ENCODE measurements at places on chromosomes 4 and X.
A peak's percentile ranks its signal among the peaks of the same experiment; 100 is the strongest.

DNA sequence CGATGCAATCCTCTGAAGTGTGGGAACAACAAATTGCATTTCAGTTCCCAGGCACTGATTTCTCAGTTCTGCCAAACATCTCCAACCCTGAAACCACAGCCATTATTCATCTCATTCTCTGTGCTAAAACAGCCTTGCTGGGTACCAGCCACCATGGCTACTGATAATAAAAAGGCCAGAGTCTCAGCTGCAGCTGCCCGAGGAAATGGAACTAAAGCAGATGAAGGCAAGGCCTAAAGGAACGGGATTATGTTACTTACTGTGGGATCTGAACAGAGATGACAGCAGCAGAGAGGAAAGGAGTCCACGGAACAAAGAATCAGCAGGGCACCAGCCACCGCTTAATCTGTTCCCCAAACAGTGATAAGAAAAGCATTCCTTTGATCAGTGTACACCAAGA lies 155.7 kb downstream of the PAPSS1 start:
- no peak for DNase-seq

- no peak for DNase-seq
These were observed 212.2 kb upstream of the FAT1 start for GRCh38 chr4:186935901-186936300.

DNA sequence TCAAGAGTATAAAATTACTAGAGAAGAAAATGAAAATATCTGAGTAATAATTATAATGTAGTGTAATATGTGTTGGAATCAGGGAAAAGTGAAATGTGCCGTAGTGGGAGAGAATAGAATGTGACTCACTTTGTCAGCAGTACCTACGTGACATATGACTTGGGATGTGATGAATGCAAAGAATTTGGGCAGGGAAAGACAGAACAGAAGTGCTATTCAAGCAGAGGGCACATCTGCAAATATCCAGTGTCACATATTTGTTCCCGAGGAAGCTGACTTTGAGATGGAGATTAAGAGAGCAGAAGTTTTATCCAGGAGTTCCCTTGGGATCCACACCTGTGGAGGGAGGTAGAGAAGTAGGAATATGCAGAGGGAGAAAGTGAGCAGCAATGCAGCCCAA lies 69.3 kb upstream of the HS3ST1 start:
- no peak for DNase-seq

DNA sequence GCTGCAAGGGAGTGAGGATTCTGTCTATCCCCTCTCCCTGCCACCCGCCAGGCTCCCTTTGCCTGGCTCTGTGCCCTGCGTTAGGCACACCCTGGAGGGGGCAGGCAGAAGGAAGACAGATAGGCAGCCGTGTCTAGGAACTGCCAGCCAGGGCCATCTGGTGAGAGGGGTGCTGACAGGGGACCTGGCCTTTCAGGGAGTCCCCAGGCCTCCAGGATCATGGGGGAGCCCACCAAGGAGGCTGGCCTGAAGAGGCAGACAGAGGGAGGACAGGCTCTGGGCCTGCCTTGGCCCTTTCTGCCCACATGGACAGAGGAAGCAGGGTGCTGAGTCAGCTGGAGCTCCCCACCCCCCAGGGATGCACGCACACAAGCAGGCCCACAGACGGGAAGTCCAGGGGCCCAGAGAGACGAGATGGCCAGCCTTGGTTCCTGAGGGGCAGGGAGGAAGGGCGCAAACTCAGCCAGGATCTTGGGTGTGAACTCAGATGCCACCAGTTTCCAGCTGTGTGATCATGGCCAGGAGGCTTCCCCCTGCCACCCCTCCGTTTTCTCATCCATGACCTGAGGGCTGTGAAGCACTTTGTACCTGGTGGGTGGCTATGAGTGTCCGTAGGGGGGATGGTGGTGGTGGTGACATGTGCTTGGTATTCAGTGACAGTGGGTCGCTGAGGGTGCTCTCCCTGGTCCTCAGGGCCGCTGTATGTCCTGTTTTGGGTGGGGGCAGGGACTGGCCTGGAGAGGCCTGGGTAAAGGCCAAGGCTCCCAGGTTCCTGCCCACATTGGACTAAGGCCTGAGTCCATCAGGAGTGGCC lies 1.8 kb downstream of the SH3BP2 start:
- peak; percentile 51 for DNase-seq

- no peak for DNase-seq
These were observed 316.7 kb downstream of the ARHGAP10 start for GRCh38 chr4:148048598-148048997.

- no peak for DNase-seq
These were observed 139.7 kb downstream of the LRBA start for GRCh38 chr4:150875367-150875766.

DNA sequence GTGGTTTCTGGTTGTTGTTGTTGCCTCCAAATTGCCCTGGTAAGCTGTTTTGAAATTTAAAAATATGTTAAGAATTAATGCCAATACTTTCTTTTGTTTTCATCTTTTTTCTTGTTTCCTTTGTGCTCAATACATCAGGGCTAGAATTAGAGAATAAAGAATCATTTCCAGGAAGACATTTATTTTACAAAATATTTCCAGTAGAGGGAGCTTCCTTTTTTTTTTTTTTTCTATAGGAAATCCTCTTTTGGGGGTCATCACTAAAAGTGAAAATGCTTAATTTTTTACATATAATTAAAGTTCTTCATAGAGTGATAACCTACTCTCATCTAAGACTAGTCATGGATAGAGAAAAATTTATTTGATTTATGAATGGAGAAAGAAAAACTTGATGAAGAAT lies 2.4 kb downstream of the GLRA3 start:
- DNase-seq = no peak

- peak; percentile 86 for DNase-seq
These were observed at the start of gene COMMD8 for GRCh38 chr4:47463235-47463956. Gene COMMD8, minus strand, starts transcription at chr4:47463702. Its CDS starts 51 bp downstream, at chr4:47463651.

DNA sequence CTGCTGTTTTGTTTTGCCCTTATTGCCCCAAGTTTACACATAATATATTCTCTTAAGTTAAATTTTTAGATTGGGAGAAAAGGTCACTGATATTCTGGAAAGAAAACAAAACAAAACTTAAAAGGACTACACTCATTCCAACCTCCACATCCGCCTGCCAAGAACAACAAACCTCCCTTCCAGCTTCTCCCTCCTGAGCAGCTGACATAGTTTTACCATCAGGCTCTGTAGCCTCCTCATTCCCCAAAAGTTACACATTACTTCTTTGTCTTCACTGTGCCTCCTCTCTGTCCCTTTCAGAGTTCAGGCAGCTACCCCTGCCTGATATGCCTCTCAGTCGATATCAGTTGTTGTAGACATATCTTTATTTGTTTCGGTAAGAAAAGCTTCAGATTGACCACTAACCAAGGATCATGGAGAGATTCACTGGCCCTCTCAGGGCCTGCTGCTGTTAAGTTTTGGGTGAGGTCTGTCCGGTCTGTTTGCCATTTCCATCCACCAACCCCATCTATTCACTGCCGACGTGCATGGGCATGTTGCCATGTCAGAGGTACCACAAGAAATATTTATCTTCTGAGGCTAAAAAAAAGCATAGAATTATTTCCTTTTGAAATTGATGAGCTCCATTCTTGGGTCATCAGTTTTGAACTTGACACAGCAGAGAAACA lies 164.1 kb downstream of the GASK1B start:
- DNase-seq = no peak

GRCh38 chrX:52363247-52363883 lies 5.5 kb upstream of the XAGE2 start:
- DNase-seq = no peak

- no peak for DNase-seq
These were observed 2.0 kb upstream of the ACE2 start for GRCh38 chrX:15602761-15603160.

- DNase-seq = no peak
These were observed 143.4 kb downstream of the TRIML1 start for GRCh38 chr4:188282471-188283232.

GRCh38 chrX:21974011-21974385 lies 33.5 kb downstream of the SMS start:
- no peak for DNase-seq

DNA sequence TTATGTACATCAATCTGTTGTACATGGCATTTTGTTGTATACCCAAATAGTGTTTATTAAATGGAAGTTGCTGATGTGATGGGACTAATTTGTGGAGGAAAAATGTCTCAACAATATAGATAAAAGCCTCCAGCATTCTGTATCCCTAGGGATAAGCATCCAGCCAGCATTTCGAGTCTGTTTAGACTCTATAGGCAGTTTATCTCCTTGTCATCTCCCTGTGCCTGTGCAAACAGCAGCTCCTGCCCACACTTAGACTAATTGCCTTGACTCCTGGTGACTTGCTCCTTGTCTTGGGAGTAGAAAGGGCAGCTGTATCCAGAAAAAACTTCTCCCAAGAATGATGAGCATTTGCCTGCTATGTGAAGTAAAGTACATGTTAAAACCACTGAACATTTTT lies 83.8 kb downstream of the DOCK11 start:
- DNase-seq = no peak

DNA sequence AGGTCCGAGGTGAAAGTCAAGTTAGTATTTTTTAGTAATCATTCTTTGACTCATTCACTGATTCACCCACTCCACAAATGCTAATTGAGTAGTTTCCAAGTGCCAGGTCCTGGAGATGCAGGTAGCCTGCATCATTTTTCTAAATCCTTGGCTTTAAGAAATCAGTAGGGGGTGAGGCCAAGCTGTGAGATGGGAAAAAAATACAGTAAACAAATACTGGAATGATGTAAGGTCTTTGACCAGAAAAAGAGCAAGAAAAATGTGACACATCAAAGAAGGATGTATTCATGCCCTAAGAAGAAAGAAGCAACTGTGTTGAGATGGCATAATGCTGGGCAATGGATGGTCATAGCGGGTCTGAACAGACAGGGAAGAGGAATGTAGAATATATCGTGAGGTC lies 1386.6 kb downstream of the PCDH7 start:
- no peak for DNase-seq

- DNase-seq = no peak
These were observed 15.0 kb downstream of the TRPC5 start for GRCh38 chrX:112067601-112068000.

- no peak for DNase-seq
These were observed 503.5 kb upstream of the ARX start for GRCh38 chrX:25519258-25519657.

DNA sequence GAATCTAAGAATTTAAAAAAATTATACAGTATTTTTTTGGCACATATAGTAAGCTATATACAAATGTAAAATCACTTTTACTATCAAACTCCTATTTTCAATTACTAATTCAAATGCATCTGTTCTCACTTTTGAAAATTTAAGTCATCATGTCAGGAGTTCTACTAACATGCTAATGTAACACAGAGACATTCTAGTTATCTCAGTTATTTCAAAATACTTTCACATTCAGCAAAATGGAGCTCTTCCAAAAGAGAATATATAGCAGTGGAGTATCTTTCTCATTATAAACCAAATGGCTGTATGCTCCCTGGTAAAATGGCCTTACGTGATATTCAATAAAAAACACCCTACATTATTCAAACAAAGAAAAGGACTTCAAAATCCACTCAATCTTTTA lies 42.3 kb downstream of the RFC1 start:
- DNase-seq = no peak

GRCh38 chrX:148867596-148867995 lies 367.2 kb downstream of the AFF2 start:
- DNase-seq = no peak

DNA sequence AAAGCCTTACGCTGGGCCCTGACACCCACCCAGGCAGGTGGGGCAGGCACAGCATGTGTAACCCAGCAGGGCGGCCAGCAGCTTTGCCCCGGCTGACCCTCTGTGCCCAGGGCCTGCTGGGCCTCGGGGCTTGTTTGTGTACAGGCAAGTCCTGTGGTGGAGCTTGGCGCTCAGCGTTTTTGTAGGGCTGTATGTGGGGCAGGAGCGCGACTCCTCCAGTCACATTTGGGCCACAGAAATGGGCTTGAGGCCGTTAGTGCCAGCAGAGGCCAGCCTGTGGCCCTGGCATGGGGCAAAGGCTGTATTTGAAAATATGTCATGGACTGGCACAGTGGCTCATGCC lies 14.7 kb upstream of the HGFAC start:
- no peak for DNase-seq

DNA sequence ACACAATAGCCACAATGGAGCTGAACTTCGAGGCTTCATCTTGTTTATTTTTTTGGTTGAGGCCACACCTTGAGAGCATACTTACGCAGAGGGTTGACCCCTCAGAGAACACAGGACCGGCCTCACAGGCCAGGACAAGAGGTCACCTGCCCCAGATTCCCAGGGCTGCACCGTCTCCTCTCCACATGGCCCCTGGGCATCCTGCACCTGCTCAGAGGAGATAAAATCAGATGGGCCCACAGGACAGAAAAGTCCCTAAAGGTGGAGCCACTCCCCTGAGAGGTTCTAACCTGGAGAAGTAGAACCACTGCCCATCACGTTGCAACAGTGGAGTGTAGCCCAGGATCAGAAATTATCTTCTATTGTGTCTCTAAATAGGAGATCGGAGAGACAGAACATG lies 1.1 kb upstream of the CLDN24 start:
- no peak for DNase-seq

DNA sequence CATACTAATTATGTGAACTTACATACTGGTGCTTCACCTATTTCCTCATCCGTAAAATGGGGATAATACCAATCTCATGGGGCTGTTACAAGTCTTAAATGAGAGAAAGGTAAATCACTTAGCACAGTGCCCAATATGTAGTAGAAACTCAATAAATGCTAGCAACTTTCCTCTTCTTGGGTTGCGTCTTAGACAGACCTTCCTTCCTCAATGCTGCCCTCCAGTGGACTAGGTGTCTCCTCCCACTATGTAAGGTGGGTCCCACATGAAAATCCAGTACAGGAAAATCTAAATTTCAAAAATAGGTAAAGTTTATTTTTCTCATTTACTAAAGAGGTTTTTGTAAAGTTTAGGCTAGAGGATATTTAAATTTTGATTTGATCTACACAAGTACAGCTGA lies 20.6 kb downstream of the ZDHHC9 start:
- peak; percentile 25 for DNase-seq

DNA sequence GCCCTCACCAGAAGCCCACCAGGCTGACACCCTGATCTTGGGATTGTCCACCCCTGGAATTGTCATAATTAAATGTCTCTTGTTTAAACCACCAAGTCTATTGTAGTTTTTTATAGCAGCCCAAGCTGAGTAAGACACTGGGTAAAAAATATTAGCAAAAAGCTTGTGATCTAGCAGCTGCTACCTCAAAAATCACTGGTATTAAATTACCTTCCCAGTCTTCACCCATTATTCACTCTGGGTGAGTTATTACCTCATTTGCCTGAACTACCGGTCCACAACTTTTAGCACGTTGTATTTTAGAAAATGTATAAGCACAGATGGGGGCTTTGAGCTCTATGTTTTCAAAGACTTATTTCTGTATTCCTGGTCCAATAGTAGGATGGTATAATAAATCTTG lies 12.0 kb upstream of the TRIM61 start:
- no peak for DNase-seq

- DNase-seq = no peak
These were observed 13.4 kb upstream of the AFM start for GRCh38 chr4:73468170-73468569.

GRCh38 chr4:17523662-17524061 lies 8.7 kb downstream of the CLRN2 start:
- no peak for DNase-seq
